ENCODE measurements at places on chromosomes 2 and 18.

- DNase-seq, result no peak
These were observed at the start of gene ANKRD29 for GRCh38 chr18:23662309-23663263. Gene ANKRD29, minus strand, starts transcription at chr18:23662911. Its CDS starts 181 bp downstream, at chr18:23662730.

DNA sequence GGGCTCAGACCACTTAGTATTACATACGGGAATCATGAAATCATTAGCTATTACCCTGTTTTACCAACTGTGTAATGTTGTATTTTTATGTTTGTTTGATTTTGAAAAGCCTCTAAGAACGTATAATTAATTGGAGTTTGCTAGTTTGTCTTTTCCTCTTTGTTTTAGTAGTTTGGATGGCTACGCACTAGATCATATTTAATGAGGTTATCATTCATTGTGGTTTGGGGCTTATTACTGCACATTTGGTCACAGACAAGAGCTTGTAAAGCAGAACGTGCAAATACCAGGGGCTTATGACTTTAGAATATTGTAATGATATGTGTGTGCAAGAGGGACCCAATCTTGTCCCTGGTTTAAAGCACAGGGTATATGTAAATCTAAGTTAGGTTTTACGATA, 10.3 kb downstream of the CABLES1 start:
- DNase-seq, result no peak

- no peak for DNase-seq
These were observed 621.3 kb upstream of the LRATD1 start for GRCh38 chr2:14011190-14011589.

DNA sequence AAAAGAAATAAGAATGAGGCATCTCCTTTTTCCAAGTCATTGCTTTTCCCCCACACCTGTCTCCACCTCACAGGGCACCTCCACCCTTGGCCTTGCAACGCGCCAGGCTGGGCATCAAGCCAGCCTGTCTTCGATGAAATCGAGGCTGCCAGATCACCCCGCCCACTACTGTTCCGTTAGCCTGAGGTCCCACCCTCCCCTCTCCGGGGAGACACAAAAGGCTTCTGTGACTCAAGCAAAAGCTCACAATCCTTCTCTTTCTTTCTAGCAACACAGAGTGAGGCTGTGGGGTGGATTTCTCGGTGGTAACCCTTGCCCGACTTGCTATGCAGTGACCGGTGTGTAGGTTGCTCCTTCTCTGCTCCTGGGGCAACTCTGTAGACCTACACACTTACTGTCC, 9.9 kb downstream of the TNP1 start:
- DNase-seq, result peak; percentile 64

DNA sequence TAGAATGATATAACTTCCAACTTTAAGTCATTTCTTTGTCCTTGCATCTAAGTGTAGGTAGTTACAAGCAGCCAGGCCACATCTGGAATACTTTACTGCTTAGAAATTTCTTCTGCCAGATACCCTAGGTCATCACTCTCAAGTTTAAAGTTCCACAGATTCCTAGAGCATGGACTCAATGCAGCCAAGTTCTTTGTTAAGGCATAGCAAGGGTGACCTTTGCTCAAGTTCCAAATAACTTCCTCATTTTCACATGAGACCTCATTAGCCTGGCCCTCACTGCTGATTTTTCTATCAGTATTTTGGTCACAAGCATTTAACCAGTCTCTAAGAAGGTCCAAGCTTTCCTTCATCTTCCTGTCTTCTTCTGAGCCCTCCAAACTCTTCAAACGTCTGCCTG, 7.8 kb upstream of the UGT1A9 start:
- no peak for DNase-seq

DNA sequence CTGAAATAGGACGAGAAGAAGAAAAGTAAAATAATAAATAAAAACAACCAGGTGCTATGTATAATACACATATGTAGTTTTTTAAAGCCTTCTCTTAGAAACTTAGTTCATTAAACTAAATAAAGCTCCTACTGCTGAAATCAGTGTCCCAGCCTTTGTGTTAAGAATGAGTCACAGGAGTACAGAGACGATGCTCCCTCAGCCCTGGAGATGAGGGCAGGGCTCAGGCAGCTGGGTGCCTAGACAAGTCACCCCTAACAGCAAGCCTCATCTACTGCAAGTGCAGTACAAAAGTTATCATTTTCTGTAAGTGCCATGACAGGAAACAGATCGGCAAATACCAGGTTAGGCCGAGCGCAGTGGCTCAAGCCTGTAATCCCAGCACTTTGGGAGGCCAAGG, 18.2 kb downstream of the KIDINS220 start:
- no peak for DNase-seq

GRCh38 chr2:64987001-64987955, 1.9 kb upstream of the SLC1A4 start:
- DNase-seq, result no peak

GRCh38 chr2:107687073-107687472, 139.6 kb upstream of the RGPD4 start:
- DNase-seq, result no peak

Data from nucleus accumbens (tissue), 56 donors.